Activated CD8-positive, alpha-beta memory T cell treated with anti-CD3 and anti-CD28 coated beads, Interleukin-2, amount 50 U/mL, for 48 hours (primary cell): ENCODE measurements at places on chromosomes 6 and 20.

DNA sequence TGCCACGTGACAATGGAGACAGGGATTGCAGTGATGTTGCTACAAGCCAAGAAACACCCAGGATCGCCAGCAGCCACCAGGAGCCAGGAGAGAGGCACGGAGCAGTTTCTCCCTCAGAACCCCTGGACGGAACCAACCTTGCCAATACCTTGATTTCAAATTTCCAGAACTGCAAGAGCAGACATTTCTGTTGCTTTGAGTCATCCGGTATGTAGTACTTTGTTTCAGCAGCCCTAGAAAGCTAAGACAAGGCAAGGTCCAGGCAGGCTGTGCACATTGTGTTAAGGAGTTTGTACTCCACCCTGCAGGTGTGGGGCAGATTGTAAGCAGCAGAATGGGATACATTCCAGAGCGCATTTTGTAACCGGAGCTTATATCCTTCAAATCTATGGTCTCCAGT, 48.3 kb downstream of the TRERF1 start:
- DNase-seq: peak; percentile 46

GRCh38 chr6:15430931-15431405, 185.1 kb downstream of the JARID2 start:
- DNase-seq: no peak

GRCh38 chr6:163151212-163151611, 263.3 kb upstream of the QKI start:
- no peak for DNase-seq

- DNase-seq: no peak
Measured at GRCh38 chr20:51029963-51030920, 7.3 kb upstream of the KCNG1 start.

GRCh38 chr20:61436283-61436666, 184.2 kb downstream of the CDH4 start:
- DNase-seq: no peak

GRCh38 chr6:134097114-134097707, 44.8 kb upstream of the SLC2A12 start:
- DNase-seq: peak; percentile 69

DNA sequence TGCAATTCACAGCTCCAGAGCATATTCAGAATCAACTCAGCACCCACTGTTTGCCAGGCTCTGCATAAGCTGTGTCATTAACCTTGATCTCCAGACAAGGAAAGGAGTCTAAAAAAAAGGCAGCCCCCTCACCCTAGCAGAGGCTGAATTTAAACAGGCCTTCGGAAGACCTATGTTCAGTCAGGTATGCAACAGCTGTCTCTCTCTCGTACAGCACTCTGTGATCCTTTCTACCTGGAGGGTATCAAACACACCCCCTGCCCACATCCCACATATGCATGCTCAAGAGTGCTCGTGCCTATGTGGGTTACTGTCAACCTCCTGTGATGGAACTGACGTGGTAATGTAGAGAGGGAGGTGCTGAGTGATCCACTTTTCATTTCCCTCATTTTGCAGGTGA, 8.5 kb downstream of the PLAGL2 start:
- no peak for DNase-seq

GRCh38 chr6:165657325-165657680, 5.7 kb downstream of the PDE10A start:
- DNase-seq: no peak

GRCh38 chr6:8839626-8840025, 404.3 kb upstream of the SLC35B3 start:
- no peak for DNase-seq

- DNase-seq: peak; percentile 84
Measured at GRCh38 chr6:24581084-24581669, 64.8 kb downstream of the KIAA0319 start.

GRCh38 chr6:81752084-81752920, at the start of gene TENT5A:
Gene TENT5A, minus strand, starts transcription at chr6:81752681. Its CDS starts 540 bp downstream, at chr6:81752141.
- peak; percentile 83 for DNase-seq

DNA sequence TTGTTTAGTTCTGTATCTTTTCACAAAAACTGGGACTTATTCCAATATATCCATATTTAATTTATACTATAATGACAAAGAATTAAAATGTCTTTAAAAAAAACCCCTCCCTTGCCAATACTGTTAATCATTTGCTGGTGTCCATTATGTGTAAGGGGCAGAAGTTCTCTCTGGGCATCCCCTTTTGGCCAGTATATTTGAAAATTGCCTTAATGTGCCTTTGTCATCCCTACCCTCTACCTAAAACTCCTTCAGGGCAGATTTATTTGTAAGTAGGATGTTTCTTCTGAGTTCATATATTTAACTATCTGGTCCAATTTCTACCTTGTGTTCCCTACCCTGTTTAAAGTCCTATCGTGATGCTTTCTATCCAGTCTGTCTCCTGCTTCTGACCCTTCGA, 62.9 kb downstream of the ARHGAP18 start:
- DNase-seq: no peak
